GM04503 (cell line): ENCODE measurements at places on chromosomes 1 and 21.

DNA sequence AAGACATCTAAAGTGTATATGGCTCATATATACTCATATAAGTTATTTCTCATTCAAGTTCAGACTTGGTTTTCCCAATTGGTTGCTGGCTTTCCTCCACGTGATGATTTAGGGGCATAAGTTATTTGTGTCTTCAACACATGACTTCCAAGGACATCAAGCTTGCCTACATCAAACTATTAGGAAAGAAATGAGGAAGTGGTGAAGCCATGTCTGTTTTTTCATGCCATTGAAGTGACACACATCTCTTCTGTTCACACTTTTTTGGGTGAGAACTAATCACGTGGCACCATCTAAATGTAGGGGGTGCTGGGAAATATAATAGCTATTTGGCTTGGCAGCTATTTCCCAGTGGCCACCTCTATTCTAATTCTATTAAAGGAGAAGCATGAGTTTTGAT is 282.1 kb downstream of the OMA1 start:
- DNase-seq: no peak

- no peak for DNase-seq
These were observed 7.3 kb upstream of the DISC1 start for GRCh38 chr1:231619257-231619634.

- DNase-seq: no peak
These were observed 27.9 kb upstream of the TRABD2B start for GRCh38 chr1:48025076-48025475.

DNA sequence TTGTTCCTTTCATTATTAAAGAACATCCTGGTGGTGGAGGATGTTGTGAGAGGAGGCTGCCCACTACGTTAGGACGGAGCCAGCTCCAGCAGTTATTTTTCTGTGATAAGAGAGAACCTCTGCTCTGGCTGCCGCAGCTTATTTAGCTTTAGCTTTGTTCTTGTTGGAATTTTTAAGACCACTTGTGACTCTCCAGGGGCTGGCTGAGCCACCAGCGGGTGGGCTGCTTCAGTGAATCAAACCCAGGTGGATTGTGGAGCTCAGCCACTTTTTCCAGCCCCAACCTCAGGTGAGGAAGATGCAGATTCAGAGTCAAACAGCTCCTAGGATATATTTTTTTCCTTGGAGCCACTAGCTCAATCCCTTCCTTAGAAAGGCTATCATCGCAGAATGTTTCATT is 83.1 kb upstream of the CTTNBP2NL start:
- DNase-seq: no peak

GRCh38 chr1:115170377-115170776 is 81.1 kb upstream of the TSPAN2 start:
- DNase-seq: no peak
